Mammary microvascular endothelial cell (primary cell): ENCODE measurements at places on chromosomes 7 and 10. TPM values are rescaled to one million over a fixed set of nuclear protein-coding genes. Genes with fewer than 3 reads are reported as not detected.

FGFR2 gene
- total RNA-seq = 0.10 and 0.13 TPM in 2 replicates

FFAR4 gene
- total RNA-seq = not detected in 2 replicates

TMEM236 gene
- total RNA-seq = 0.79 and 0.80 TPM in 2 replicates

HPS1 gene
- total RNA-seq = 67.1 and 67.2 TPM in 2 replicates
